Hematopoietic multipotent progenitor cell treated with erythropoietin and hydrocortisone succinate and interleukin-3 and kit ligand, for 8 days (in vitro differentiated cells): ENCODE measurements at places on chromosomes 13 and 19.

GRCh38 chr19:49684251-49684982 lies 5.0 kb upstream of the ADM5 start:
- no peak for DNase-seq

GRCh38 chr19:51367255-51367564 lies 1.0 kb upstream of the ETFB start:
- DNase-seq, result no peak

DNA sequence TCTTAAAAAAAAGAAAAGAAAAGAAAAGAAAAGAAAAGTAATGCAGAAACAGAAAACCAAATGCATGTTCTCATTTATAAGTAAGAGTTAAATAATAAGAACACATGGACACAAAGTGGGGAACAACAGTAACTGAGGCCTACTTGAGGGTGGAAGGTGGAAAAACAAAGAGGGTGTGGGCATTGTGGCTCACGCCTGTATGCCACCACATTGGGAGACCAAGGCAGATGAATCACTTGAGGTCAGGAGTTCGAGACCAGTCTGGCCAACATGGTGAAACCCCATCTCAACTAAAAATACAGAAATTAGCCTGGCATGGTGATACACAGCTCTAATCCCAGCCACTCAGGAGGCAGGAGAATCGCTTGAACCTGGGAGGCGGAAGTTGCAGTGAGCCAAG lies 8.1 kb downstream of the ZNF708 start:
- DNase-seq, result no peak

GRCh38 chr19:2627319-2627829 lies 75.1 kb downstream of the GNG7 start:
- no peak for DNase-seq

DNA sequence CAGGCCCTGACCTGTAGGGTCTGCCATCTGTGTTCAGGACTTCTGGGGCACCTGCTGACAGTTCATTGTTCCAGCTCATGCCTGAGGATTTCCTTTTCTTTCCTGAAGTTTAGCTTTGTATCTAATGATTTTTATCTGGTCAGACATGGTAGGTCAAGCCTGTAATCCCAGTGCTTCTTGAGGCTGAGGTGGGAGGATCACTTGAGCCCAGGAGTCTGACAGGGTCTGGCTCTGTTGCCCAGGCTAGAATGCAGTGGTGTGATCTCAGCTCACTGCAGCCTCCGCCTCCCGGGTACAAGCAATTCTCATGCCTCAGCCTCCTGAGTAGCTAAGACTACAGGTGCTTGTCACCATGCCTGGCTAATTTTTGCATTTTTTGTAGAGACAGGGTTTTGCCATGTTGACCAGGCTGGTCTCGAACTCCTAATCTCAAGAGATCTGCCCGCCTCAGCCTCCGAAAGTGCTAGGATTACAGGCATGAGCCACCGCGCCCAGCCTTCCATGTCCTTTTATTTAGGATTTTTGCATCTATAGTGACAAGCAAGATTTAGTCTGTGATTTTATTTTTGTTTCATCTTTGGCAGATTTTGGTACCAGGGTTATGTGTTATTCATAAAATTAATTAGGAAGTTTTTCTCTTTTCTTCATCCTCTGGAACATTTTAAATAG lies 33.2 kb downstream of the CHST8 start:
- no peak for DNase-seq

DNA sequence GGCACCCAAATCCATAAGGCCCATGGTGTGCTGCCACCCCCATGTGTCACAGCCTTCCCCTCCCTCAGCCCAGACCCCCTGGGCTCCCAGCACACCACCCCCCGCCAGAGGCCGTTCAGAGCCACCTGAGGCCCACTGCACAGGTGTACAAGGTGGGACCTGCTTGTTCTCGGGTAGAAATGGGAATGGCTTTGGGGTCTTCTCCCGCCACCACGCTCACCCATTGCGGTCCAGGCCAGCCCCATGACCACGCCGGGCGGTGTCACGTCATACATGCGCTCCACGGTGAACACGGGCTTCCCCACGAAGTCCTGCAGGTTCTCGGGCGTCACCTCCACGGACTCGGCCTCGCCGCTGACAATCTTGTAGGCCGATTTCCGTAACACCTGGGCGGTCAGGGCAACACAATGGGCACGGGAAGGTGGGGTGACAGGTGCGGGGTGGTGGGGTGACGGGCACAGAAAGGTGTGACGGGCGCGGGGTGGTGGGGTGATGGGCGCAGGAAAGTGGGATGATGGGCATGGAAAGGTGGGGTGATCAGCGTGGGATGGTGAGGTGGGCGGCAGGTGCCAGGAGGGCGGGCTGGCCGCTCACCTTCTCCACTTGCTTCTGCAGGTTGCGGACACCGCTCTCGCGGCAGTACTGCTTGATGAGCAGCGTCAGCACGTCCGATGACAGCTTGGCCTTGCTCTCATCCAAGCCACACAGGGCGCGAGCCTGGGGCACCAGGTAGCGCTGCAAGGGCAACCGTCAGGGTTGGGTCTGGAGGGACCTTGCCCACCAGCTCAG lies 4.3 kb downstream of the RPL36 start:
- no peak for DNase-seq

DNA sequence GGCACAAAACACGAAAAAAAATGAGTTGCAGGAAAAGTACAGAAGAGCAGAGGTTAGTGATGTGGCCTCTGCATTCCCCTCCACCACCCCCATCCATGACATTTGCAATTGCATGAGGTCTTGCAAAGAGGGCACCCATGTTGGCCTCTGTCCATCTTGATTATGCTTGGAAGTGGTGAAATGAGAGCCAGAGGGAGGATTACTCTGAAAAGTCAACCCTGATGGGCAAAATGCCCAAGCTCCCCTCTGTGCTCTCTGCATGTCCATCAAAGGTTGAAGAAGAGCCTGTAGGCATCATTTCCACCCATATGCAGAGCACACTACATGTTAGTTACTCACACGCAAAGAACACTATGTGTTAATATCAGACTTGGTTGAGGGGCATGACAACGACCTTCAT lies 71.4 kb downstream of the SLC15A1 start:
- DNase-seq, result no peak

DNA sequence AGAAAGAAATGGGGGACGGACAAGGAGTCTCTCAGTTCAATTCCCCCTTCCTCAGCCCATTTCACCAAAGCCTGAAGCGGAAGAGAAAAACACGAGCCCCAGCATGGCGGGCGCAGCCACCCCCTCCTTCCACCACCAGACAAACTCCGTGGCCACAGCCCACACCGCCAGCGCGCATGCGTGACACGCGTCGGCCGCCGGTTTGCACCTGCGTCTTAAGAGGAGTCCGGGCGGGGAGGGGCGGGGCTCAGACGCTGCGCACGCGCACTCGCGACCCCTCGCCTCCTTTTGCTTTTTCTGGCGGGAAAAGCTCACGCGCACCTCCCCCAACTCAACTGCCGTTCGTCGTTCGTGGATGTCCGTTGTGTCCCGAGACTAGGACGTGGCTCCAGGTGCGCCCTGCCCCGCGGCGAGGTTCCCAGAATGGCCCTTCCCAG lies at the start of gene KASH5:
TSS of gene KASH5 (plus strand) at position 314 of the 437 bp plus-strand sequence. CDS start 2,635 bp downstream, outside the sequence.
- peak; percentile 83 for DNase-seq

GRCh38 chr19:371501-372168 lies 27.0 kb upstream of the MIER2 start:
- no peak for DNase-seq

DNA sequence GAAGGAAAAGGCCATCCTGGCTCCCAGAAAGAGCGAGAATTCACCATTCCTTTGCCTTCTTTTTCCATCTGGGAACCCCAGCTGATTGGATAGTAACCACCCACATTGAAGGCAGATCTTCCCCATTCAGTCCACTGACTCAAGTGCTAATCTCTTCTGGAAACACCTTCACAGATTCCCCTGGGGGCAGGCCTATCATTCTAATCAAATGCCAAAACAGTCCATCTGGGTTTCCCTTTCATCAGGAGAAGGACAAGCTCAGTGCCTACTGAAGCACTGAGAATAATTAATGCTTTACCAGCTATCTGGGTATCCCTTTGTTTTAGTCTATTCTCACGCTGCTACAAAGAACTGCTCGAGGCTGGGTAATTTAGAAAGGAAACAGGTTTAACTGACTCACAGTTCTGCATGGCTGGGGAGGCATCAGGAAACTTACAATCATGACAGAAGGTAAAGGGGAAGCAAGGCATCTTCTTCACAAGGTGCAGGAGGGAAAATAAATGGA lies 293.2 kb downstream of the ENOX1 start:
- no peak for DNase-seq

- DNase-seq, result no peak
Measured at GRCh38 chr13:40776232-40776631, 5.2 kb upstream of the MRPS31 start.

GRCh38 chr13:27535546-27535945 lies 84.8 kb downstream of the LNX2 start:
- DNase-seq, result no peak

GRCh38 chr13:81171065-81171647 lies 830.2 kb upstream of the SPRY2 start:
- DNase-seq, result peak; percentile 33

DNA sequence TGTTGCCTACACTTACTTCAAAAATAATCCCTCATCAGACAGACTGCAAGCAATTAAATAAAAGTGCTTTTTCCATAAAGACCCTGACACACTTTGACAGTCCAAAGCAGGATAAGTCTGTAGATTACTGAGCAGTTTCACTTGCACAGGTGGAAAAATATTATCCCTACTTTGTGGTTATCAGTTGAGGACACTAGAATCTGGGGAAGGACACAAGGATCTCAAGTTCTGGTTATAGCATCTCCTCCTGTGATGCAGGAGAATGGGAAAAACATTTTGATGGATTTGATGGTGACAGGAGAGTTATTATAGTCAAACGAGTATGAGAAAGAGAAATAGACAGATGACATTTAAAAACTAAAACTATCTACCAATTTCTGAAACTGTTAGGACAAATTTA lies 122.9 kb upstream of the PCDH9 start:
- no peak for DNase-seq

- no peak for DNase-seq
Measured at GRCh38 chr19:11251217-11251616, 11.1 kb downstream of the DOCK6 start.

- no peak for DNase-seq
Measured at GRCh38 chr13:40433577-40433976, 232.9 kb downstream of the FOXO1 start.

DNA sequence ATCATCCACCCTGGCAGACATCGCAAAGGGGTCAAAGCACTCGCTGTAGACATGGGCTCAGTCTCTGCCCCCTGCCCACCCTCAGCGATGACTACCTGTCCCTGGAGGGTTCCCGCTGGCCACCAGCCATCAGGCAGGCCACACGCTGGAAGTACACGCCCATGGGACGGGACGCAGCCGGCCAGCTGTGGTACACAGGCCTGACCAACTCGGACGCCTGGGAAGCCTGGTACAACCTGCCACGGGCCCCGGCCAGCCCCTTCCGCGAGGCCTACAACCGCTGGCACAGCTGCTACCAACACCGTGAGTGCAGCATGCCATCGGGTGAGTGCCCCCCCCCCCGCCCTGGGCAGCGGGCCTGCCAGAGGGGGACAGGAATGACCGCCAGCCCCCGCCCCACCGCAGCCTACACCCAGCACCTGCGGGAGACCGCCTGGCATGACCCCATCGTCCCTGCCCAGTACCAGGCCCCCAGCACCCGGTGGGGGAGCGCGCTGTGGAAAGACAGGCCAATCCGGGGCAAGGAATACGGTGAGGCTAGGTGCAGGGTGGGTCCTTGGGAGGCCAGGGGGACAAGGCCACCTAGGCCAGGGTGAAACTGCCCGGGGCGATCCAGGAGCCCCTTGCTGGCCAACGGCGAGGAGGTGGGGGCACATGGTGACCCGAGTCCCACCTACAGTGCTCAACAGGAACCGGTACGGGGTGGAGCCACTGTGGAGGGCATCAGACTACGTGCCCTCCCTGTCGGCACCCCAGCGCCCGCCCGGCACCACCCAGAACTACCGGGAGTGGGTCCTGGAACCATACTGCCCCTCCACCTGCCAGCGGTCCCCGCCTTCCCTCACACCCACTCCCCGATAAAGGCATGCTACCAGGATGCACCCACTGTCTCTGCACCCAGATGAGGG lies 4.4 kb downstream of the TEKTIP1 start:
- no peak for DNase-seq
